Muscle of arm (tissue), 14 donors: ENCODE measurements at places on chromosomes 3 and 15. TPM values are rescaled to one million over a fixed set of nuclear protein-coding genes. Genes with fewer than 3 reads are reported as not detected.
A peak's percentile ranks its signal among the peaks of the same experiment; 100 is the strongest.

MYZAP gene
- 6.3 TPM for polyA plus RNA-seq

DLEC1 gene
- polyA plus RNA-seq, result 0.47 TPM

ANKUB1 gene
- polyA plus RNA-seq, result not detected

INKA1 gene
- polyA plus RNA-seq, result 13.7 TPM

GALNT15 gene
- polyA plus RNA-seq, result 1.7 TPM

WWTR1 gene
- 75.5 TPM for polyA plus RNA-seq

BCL2A1 gene
- polyA plus RNA-seq, result 0.35 TPM

MESP2 gene
- polyA plus RNA-seq, result 0.48 TPM

GPR149 gene
- polyA plus RNA-seq, result not detected

C3orf70 gene
- 6.3 TPM for polyA plus RNA-seq

UCN2 gene
- polyA plus RNA-seq, result not detected

MAP1A gene
- 27.6 TPM for polyA plus RNA-seq

PRRT3 gene
- 1.8 TPM for polyA plus RNA-seq

GRCh38 chr3:76972624-76973296, 67.1 kb upstream of the ROBO2 start:
- DNase-seq, result no peak

DNA sequence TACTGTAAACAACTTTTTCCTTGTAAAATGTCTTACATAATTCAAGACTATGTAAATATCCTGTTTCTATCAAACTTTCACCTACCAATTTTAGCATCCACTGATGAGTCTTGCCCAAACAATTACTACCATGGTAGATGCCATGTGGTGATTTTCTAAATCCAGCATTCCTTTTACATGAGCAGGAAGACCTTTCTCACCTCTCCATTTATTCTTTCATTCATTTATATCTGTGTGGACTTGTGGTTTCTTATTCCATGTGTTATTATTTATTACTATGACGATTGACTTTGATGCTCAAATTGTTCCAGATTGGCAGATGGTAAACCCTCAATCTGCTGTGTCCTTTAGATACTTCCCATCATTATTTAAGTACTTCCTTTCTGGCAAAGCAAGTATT, 62.4 kb downstream of the IFT57 start:
- DNase-seq, result no peak

DNA sequence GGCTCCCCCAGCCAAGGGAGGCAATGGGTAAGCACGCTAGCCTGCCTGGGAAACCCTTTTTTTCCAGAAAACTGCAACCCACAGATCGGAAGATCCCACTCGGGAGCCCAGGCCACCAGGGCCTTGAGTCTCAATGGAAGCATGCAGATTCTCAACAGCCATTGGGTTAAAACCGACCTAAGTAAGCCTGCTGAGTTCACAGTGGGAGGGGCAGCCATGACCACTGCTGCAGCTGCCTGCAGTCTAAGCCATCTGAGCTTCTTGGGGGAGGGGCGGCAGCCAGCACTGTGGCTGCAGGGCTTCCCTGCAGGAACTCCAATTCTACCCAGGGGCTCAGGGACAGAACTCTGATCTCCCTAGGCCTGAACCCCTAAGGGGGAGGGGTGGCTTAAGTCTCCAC, 82.0 kb downstream of the DPPA2 start:
- no peak for DNase-seq

- no peak for DNase-seq
Observed at GRCh38 chr3:152742368-152743347, 92.3 kb upstream of the P2RY1 start.

GRCh38 chr15:101014921-101015841, 96.0 kb downstream of the LRRK1 start:
- DNase-seq, result peak; percentile 81

DNA sequence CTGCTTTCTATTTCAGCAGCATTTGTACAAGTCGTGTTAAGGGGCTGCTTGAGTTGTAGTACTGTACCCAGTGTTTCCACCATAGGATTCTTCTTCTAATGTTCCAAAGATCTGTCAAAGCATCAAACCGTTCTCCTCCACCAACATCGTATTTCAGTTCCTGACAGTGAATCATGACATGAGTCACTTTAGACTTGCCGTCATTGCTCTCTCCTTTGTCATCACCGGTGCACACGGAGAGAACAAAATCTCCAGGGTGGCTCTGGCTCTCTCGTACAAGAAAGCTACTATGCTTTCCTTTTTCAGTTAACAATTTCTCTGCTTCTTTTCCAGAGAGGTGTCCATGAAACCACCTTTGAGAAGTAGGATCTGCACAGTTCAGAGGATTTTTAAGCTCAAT, 270.9 kb upstream of the CCDC54 start:
- DNase-seq, result no peak

GRCh38 chr3:25513642-25514266, 85.7 kb downstream of the RARB start:
- no peak for DNase-seq

GRCh38 chr3:141312354-141313092, 55.8 kb upstream of the ZBTB38 start:
- no peak for DNase-seq

GRCh38 chr3:21803604-21804003, 52.6 kb upstream of the ZNF385D start:
- DNase-seq, result peak; percentile 74

GRCh38 chr3:171809861-171810628, at the start of gene PLD1:
Gene PLD1, minus strand, starts transcription at chr3:171810483. Its CDS starts 72,432 bp downstream, at chr3:171738051.
- peak; percentile 86 for DNase-seq

GRCh38 chr15:85723960-85724945, 70.5 kb downstream of the KLHL25 start:
- no peak for DNase-seq

DNA sequence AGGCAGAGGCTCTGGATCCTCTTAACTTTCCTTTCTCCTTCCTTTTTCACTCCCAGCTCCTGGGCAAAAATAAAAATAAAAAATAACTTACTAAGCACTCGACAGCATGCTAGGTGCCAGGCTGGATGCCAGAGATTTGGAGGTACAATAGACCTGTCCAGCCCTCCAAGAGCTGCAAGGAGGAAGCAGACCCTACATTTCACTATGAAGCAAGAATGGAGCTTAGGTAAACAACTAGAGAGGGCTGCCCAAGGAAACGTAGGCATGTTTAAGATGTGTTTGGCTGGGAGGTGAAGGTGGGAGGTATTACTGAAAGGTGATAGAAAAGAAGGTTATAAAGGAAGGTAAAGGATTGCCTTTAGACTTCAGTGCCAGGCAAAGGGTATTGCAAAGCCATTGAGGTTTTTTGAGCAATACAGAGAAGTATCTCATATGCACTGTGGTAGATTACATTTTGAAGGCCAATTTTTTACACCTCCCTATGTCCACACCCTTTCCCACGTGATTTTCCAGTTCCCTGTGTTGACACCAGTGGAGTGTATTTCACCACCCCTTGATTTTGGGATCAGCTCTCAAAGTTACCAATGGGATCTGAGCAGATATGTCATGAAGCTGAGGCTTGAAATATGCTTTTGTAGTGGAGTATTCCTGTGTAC, 69.1 kb downstream of the DCLK3 start:
- DNase-seq, result no peak

- peak; percentile 75 for DNase-seq
Observed at GRCh38 chr15:49810720-49811119, 189.9 kb downstream of the DTWD1 start.

GRCh38 chr3:138448631-138449030, 14.2 kb downstream of the ESYT3 start:
- DNase-seq, result no peak

DNA sequence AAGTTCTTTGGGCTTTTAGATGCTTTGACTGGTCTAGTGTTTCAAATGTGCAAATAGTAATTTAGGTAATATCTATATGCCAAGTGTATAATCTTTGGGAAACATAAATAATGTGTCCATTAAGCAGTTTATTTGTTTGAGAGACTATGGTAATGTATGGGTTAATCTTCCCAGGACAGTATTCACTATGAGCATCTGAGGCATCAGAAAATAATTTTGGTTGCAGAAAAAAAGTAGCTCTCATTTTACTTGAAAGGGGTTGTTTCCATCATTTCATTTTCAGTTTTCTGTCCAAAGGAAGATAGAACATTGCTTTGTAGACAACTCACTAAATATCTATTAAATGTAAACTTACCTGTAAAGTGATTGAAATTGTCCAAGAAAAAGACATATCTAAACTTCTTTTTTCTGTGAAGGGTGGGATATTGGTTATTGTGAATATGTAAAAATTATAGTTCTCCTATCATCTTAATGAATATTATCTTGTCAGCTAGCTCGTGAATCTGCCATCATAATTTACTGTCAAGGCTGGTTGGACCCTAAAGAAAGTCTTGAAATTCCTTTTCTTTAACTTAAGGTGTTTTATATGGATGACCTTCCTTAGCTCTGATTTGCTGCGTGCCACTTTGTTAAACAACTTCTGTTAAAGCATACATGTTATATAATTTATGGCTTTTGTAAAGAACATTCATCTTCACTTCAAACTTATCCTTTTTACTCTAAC, 108.8 kb downstream of the EPHA3 start:
- DNase-seq, result no peak

GRCh38 chr15:42735382-42736165, 1.4 kb downstream of the CDAN1 start:
- no peak for DNase-seq

GRCh38 chr3:176785171-176785570, 412.1 kb downstream of the TBL1XR1 start:
- DNase-seq, result peak; percentile 24

GRCh38 chr15:58182460-58183163, 44.4 kb downstream of the AQP9 start:
- peak; percentile 49 for DNase-seq

DNA sequence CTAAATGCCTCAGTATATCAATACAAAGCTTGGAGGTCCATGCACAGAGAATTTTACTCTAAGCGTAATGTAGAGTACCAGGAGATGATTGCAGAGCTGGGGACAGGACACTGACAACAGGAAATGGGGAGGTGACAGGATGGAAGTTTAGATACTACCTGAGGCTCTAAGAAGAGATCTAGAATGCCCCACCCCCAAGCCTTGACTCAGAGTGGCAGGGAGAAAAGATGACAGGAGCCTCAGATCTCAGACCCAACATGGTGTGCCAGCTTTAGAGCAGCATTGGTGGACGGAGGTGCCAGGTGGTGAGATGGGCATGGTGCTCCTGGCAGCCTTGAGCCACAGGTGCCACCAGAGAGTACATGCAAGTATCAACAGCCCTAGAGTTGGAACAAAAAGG, 62.5 kb downstream of the LYZL4 start:
- no peak for DNase-seq

DNA sequence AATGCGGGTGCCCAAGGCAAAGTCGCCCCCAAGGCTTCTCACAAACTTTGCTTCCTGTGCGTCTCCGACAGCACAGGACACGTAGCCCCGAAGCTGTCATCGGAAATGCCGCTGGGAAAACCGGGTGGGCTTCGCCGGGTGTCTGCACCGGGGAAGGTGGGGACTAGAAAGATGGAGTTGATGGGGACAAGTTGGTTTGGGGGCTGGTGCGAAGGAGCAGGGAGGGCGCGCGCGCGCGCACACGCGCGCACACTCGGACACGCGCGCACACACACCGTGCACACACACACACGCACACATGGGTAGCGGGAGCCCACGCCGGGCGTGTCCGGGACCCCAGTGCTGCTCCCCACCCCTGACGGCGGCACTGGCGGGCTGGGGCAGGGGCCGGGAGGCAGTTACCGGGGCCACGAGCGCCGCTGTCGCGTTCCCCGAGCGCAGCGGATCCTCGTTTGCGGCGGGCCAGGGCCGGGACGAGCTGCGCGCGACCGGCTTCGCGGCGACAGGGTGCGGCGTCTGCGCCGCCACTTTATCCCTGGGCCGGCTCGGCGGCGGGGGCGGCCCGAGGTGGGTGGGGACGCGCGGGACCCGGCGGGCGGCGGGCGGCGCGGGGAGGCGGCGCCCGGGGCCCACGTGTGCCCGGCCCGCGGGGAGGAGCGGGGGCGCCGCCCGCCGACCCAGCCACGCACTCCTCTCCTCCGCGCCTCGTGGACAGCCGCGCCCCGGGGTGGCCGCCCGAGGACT, 539 bp upstream of the MGLL start:
- DNase-seq, result peak; percentile 64

GRCh38 chr15:65395567-65396202, 17.9 kb upstream of the IGDCC3 start:
- DNase-seq, result no peak

GRCh38 chr15:56667517-56667916, 65.8 kb downstream of the ZNF280D start:
- DNase-seq, result no peak

- DNase-seq, result no peak
Observed at GRCh38 chr3:172132721-172133311, 93.4 kb downstream of the FNDC3B start.

DNA sequence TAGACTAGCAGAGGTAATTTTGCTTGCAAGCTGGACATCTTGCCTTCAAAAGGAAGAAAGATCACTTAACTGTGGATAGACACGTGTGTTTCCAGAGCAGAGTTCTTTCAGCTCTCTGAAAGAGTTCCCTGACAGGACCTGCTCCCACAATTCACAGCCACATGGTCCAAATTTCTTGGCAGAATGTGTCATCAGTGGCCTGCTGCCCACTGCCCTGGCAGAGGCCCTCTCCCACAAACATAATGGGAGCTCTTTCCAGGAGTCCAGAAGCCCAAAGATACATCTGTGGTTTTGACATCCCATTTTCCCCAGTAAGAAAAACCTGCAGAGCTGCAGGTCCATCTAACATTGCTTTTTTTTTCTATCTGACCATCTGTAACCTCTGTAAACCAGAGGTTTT, 48.3 kb downstream of the SERPINI1 start:
- no peak for DNase-seq

DNA sequence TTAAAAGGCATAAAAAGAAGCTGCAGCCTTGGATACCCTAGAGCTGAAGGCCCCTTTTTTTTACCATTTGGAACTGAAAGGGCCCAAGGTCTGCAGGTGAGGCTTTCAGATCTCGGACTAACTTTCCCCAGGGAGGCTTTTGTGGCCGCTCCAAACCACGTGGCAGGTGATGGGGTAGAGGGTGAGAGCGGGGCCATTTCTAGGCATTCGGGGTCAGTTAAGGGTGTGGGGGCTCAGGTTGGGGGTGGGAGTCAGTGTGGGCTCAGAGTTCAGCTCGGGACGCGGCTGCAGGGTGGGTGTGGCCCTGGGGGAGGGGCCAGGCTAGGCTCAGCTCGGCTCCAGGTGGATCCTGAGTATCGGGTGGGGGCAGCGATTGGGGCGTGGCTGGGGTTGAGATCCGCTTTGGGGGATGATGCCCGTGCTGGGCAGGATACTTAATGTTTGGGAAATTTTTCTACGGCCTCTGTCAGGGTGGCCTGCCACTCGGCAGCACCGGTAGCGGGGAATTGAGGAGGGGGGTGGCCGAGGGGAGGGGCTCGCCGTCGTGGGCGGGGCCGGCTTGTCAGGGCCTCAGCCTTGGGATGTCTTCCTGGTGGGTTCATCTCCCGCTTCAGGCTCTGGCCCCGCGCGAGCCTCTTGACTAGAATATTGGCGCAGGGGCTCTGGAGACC, 2.5 kb downstream of the KLF13 start:
- no peak for DNase-seq

GRCh38 chr15:83545804-83546511, 98.8 kb downstream of the SH3GL3 start:
- no peak for DNase-seq

- DNase-seq, result no peak
Observed at GRCh38 chr15:82064824-82065223, 19.0 kb upstream of the MEX3B start.
